NCI-H446 (cell line): ENCODE measurements at places on chromosomes 3 and 15.

- DNase-seq, result no peak
Measured at GRCh38 chr15:81491414-81492096, 117.5 kb upstream of the TMC3 start.

DNA sequence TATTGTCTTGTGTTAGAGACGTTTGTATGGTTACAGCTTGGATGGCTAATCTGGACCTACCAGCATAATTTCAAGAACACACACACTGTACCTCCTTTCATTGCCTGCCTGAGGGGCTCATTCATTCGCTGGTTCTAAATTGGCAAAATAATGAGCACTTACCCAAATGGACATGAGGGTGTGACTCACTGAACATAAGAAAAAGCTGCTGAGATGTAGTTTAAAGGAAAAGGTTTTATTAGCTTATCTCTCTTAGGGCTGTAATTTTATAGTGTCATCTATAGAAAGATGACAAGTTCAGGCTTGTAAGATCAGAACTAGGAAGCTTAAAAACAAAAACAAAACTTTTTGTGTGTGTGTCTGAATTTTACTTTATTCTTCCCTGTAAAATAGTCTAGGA lies 120.7 kb upstream of the WNT7A start:
- no peak for DNase-seq

DNA sequence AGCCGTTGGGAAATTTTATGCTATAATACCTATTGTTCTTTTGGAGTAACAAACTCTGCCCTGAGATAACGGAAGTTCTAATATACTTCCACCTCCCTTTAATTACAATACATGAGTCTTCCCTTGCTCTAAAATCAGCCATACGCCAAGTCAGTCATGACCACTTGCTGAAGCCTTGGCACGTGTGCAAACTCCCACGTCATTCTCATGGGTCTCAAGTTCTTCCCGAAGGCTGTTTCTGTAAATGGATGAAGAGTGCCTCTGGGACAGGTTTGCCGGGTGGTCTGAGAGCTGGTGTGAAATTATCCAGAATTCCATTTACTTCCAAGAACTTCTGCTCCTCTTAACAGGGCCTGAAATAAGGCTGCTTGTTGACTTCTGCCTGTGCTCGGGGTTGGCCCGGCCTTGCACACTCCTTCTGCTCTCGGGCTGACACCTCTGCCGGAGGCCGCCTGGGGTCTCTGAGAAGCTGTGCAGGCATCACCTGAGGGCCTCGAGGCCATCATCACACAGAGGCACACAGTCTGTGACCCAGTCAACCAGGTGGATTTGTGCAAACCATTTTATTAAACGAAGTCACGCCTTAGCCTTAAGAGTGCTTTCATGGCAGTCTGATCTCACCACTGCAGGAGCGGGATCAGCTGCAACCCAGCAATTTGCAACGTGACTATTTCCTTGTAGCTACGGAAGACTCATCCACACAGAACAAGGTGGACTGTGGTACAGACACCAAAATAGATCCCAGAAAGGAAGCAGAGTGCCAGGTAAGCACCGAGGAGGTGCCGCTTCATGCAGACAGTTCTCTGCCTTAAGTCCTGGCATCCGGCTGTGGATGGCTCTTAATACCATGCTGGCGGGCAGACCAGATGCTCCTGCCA lies 120.1 kb downstream of the ADAMTS17 start:
- DNase-seq, result no peak

GRCh38 chr3:177124882-177125281 lies 72.4 kb downstream of the TBL1XR1 start:
- no peak for DNase-seq

GRCh38 chr3:71815340-71816067 lies 30.6 kb upstream of the PROK2 start:
- no peak for DNase-seq

GRCh38 chr3:2468816-2469215 lies 370.1 kb downstream of the CNTN4 start:
- no peak for DNase-seq

GRCh38 chr3:55588146-55588765 lies 101.2 kb upstream of the WNT5A start:
- no peak for DNase-seq

DNA sequence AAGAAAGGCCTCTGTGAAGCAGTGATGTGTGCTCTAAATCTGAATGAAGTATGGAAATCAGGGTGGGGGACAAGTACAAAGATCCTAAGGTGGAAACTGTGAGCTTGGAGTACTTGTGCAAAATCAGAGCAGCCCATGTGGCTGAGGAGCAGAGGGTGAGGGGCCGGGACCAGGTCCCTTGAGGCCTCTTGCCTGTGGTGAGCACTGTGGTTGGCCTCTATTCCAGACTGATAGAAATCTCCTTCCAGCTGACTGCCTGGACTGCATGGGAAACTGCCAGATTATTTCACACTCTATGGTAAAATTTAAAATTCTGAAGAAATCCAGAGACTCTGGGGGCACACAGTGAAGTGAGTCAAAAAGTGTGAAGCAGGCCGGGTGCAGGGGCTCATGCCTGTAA lies 81.4 kb downstream of the TM4SF4 start:
- peak; percentile 55 for DNase-seq

GRCh38 chr15:38842226-38842625 lies 277.6 kb upstream of the RASGRP1 start:
- no peak for DNase-seq

GRCh38 chr3:17006132-17006852 lies 121.5 kb downstream of the PLCL2 start:
- no peak for DNase-seq

DNA sequence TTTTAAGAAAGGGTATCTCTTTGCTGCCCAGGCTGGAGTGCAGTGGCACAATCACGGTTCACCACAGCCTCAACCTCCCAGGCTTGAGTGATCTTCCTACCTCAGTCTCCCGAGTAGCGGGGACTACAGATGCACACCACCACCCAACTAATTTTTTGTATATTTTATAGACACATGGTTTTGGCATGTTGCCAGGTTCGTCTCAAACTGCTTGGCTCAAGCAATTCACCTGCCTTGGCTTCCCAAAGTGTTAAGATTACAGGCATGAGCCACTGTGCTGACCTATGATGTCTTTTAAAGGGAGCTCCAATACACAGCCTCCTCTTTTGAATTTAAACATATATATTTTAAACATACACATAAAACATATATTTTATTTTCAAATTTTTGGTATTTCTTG lies 60.9 kb downstream of the SLC9C1 start:
- DNase-seq, result no peak

GRCh38 chr3:185318141-185318540 lies 44.8 kb upstream of the MAP3K13 start:
- no peak for DNase-seq

GRCh38 chr3:67647390-67647878 lies 7.0 kb downstream of the SUCLG2 start:
- no peak for DNase-seq

- DNase-seq, result no peak
Measured at GRCh38 chr3:46036191-46036590, 8.9 kb upstream of the XCR1 start.

- DNase-seq, result no peak
Measured at GRCh38 chr3:69409831-69410230, 23.9 kb upstream of the FRMD4B start.

DNA sequence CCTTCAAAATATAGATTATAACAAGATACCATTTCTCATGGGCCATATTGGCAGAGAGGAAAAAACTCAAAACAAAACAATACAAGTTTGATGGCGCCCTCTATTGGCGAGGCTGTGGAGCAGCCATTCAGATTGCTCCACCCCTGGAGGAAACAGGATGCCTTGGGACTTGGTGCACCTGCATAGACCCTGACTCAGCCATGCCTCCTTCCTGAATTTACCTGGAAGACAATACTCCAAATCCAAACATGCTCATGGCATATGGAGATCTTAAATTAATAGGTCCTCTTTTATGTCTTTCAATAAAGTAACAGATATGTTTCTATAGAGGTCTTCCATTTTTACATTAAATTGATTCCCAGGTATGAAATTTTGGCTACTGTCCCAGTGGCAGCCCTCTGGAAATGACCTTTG lies 90.0 kb downstream of the APBA2 start:
- peak; percentile 21 for DNase-seq

- no peak for DNase-seq
Measured at GRCh38 chr3:143220741-143221140, 101.2 kb downstream of the CHST2 start.

DNA sequence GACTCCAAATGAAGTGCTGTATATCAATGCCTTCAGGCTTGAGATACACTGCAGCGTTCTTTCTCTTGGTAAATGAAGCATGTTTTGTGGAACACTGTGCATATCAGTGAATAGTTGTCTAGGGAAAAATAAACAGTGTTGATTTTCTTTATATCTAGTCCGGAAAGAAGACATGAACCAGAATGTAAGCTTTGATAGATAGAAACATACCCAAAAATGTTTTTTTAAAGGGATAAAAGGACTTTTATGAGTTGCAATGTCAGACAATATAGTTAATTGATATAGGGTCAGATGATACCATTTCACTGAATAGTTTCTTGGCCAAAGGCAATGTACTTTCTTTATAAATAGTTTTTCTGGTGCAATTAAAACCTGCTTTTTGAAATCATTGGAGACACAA lies 1037.8 kb downstream of the OTOL1 start:
- DNase-seq, result no peak

GRCh38 chr15:63473999-63474809 lies 30.2 kb upstream of the USP3 start:
- peak; percentile 47 for DNase-seq

GRCh38 chr15:82036461-82036860 lies 9.4 kb downstream of the MEX3B start:
- DNase-seq, result no peak

GRCh38 chr3:183181606-183182005 lies 19.1 kb upstream of the LAMP3 start:
- no peak for DNase-seq

GRCh38 chr15:88115486-88116152 lies 140.9 kb downstream of the NTRK3 start:
- peak; percentile 23 for DNase-seq

- DNase-seq, result no peak
Measured at GRCh38 chr3:104596054-104596453, 770.7 kb upstream of the ALCAM start.

GRCh38 chr3:155069729-155070128 lies 10.4 kb upstream of the MME start:
- DNase-seq, result no peak

- DNase-seq, result no peak
Measured at GRCh38 chr3:10717756-10718155, 98.3 kb upstream of the SLC6A11 start.

DNA sequence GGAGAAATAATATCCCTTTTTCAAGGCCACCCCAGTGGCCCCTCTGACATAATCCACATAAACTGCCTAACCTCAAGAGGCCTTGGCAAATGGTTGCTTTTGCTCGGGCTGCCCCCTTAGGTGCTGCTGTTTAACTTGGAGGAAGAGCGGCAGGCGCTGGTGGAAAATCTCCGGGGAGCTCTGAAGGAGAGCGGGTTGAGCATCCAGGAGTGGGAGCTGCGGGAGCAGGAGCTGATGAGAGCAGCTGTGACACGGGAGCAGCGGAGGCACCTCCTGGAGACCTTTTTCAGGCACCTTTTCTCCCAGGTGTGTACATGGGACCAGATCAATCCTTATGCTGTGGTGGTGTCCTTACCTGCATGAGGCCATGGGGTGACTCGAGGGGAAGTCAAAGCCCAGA lies 15.0 kb downstream of the DUOX1 start:
- no peak for DNase-seq

DNA sequence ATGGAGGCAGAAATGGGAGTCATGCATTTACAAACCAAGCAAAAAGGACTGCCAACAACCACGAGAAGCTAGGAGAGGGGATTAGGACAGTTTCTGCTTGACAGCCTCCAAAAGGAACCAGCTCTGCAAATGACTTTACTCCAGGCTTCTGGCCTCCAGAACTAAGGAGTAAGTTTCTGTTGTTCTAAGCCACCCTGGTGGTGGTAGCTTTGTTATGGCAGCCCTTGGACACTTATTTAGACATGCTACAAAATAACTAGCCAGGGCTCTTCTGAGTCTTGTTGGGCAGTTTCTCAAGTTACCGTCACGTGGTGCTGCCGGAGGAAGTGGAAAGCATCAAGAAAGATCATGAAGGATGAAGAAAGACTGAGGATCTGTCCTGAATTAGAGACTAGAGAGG lies 386.5 kb downstream of the LRTM1 start:
- DNase-seq, result no peak

DNA sequence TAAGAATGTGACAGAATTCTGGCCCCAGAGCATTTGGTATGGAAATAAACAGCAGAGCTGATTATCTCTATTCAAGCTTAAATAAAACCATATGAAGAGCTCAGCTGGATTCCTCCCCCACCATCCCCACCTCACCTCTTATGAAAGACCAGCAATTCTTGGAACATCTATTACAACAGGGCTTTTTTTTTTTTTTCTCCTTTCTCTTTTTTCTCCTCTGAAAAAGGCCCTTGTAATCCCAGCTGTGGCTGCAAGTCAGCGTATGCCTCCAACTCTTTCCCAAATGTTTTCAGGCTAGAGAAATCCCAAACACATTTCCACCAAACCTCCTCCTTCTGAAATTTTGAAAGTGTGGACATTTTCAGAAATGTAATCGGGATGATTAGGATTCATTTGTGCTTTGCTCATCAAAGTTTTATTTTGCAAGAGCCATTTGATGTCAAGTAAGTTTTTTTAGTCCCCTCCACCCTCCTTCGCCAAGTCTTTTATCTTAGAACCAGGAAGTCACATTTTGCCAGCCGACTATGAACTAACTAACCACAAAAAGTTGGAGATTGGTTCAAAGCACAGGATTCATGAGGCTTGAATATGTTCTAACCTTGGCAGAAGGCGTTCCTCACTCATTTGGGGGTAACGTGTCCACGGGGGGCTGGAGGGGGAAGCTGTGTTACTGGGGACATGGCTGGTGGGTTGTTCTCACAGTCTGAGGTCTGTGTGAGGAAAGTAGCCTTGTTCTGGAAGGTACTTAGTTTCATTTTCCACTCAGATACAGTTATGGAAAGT lies 142.0 kb upstream of the PDZRN3 start:
- DNase-seq, result no peak
